ENCODE measurements at places on chromosomes 1 and 21. TPM values are rescaled to one million over a fixed set of nuclear protein-coding genes. Genes with fewer than 3 reads are reported as not detected.

Gene PLA2G2F
- not detected for total RNA-seq

Gene MCOLN3
- not detected for total RNA-seq

Gene HCRTR1
- total RNA-seq: 2.0 TPM

Gene NDUFS2
- 215 TPM for total RNA-seq

Gene IL23R
- not detected for total RNA-seq

Gene DNAJC6
- 1.4 TPM for total RNA-seq

Gene FH
- 126 TPM for total RNA-seq

Gene KCNJ10
- total RNA-seq: not detected

Gene SPRR2B
- total RNA-seq: not detected

Gene A3GALT2
- not detected for total RNA-seq

Gene LAPTM5
- total RNA-seq: not detected

DNA sequence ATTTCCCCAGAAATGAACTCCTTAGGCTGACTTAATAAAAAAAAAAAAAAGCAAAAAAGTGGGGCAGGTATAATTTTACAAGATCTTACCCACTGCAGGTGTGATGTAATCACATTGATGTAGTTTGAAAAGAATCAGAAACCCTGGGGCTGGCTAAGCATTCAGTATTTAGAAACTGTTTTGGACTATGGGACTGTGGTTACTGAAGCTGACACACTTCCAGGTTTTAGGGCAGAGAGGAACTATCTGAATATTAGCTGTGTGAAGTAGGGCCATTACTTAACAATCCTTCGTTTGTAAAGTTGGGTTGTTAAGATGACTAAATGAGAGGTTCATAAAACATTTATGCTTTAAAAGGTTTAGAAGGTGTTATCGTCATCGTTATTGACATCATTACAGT is 165.3 kb downstream of the FASLG start:
- DNase-seq: no peak

- DNase-seq: no peak
Measured at GRCh38 chr1:7427605-7428300, 343.3 kb upstream of the VAMP3 start.

DNA sequence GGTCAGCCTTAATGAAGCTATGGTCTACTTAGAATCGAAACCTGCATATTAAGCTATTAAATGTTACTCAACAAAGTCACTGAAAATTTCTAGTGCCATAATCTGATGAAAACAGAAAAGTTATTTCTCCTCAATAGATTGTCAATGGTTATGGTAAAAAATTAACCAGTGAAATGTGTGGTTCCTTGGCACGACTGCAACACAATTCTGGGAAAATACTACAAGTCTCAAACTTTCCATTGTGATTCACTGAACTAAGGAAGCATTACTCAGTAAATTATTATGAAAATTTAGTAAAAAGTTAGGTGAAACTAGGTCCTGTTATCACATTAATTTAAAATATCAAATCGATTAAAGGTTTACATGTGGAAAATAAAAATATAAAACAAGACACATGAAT is 12.8 kb upstream of the OR2T10 start:
- no peak for DNase-seq

DNA sequence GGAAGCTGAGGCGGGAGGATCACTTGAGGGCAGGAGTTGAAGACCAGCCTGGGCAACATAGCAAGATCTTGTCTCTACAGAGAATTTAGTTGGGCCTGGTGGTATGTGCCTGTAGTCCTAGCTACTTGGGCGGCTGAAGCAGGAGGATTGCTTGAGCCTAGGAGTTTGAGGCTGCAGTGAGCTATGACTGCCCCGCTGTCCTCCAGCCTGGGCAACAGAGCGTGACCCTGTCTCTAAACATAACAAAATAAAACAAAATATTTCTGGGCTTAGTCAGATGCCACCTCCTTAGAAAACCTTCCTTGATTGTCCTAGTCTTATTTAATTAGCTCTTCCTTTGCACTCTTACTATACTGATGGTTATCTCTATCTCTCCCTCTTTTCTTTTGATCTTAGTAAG is 8.5 kb downstream of the TGFB2 start:
- DNase-seq: no peak

DNA sequence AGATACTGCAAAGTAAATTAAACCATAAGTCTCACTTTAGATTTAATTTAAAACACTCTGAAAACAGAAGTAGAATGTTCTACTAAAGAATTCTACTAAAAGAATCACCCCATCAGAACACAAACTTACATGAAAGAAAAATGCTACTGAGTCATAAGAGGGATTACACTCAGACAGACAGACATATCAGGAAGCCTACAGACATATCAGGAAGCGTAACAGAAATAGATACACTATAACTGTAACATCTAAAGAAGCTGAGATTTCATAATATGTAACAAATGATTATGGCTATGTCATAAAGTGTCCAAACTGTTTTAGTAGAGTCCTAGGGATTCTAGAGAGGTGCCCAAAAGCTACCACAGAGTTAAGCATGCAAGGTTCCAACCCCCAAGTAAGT is 23.9 kb downstream of the FOXJ3 start:
- no peak for DNase-seq

DNA sequence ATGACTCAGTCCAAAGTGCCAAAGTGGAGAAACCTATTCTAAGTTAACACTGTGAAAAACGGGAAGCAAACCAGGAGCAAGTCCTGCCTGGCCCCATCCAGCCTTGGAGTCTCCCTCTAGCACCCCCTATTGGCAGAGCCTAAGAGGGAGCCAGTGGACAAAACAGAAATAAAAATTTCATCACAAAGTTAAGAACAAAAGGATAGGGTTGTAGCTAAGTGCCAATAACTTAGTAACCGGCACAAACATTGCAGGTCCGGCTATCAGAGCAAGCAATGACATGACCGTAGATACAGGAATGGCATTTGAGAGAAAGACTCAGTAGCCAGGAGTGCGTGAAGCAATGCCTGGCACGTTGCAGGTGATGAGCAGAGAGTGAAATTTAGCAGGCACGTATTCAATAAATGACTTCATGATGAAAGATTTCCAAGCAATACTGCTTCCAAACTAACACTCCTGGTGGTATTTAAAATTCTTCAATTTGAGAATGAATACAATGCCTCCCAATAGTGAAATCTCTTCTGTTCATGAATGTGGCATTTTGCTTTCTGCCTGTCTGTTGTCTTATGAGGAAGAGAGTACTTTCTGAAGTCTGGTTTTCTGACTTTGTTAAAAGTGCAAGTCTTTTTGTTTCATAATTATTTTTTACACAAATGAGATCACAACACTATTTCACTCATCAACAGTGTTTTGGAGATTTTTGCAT is 391.0 kb downstream of the OMA1 start:
- DNase-seq: peak; percentile 24

- peak; percentile 41 for DNase-seq
Measured at GRCh38 chr1:52032785-52033131, 852 bp downstream of the KTI12 start.

DNA sequence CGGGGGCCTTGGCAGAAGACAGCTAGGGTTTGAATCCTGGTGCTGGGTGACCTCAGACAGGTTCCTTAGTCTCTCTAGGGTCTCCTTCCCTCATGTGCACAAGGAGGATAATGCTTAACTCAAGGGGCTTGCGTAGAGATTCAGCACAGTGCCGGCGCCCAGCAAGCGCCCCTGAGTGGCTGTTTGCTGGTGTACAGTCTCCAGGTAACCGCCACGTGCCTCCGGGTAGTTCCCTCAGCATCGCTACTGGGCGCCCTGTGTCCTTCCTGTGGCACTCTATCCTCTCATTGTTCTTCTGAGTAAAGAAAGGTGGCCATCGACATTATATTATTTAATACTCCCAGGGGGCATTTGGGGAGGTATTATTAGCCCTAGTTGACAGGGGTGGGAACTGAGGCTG is 80.9 kb downstream of the NENF start:
- DNase-seq: no peak

- peak; percentile 74 for DNase-seq
Measured at GRCh38 chr1:2257245-2257627, 29.1 kb downstream of the SKI start.

- no peak for DNase-seq
Measured at GRCh38 chr1:156268336-156268735, 14.3 kb downstream of the SMG5 start.

GRCh38 chr1:198352975-198353695 is 187.3 kb downstream of the ATP6V1G3 start:
- no peak for DNase-seq

- DNase-seq: no peak
Measured at GRCh38 chr1:40395190-40396175, 22.0 kb downstream of the SMAP2 start.

GRCh38 chr1:207922554-207922953 is 11.6 kb upstream of the CD34 start:
- no peak for DNase-seq

GRCh38 chr1:228240411-228241240 is 32.8 kb downstream of the OBSCN start:
- DNase-seq: no peak

DNA sequence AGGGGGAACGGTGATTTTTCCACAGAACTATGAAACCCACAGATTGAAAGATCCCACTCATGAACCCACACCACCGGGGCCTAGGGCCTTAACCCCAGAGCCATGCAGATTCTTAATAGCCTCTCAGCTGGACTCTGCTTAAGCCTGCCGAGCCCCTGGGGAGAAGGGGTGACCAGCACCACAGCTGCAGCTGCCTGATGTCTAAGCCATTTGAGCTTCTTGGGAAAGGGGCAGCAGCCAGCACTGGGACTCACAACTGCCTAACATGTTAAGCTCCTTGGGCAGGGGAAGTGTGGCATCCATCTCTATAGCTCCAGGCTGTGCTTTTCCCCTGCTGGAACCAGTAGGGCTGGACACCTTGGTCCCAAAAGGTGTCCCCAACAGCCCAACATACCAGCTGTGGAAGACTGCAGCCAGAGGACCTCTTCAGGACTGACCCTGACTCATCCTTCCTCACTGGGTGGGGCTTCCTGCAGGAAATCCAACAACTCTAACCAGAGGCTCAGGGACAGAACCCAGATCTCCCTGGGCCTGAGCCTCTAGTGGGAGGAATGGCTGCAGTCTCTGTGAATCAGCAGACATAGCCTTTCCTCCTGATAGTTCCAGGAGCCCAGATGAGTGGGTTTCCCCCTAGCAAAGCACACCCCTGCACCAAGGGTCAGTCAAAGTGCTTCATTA is 34.6 kb upstream of the FMO3 start:
- no peak for DNase-seq

- peak; percentile 88 for DNase-seq
Measured at GRCh38 chr1:204941421-204942338, 71.0 kb downstream of the NFASC start.

DNA sequence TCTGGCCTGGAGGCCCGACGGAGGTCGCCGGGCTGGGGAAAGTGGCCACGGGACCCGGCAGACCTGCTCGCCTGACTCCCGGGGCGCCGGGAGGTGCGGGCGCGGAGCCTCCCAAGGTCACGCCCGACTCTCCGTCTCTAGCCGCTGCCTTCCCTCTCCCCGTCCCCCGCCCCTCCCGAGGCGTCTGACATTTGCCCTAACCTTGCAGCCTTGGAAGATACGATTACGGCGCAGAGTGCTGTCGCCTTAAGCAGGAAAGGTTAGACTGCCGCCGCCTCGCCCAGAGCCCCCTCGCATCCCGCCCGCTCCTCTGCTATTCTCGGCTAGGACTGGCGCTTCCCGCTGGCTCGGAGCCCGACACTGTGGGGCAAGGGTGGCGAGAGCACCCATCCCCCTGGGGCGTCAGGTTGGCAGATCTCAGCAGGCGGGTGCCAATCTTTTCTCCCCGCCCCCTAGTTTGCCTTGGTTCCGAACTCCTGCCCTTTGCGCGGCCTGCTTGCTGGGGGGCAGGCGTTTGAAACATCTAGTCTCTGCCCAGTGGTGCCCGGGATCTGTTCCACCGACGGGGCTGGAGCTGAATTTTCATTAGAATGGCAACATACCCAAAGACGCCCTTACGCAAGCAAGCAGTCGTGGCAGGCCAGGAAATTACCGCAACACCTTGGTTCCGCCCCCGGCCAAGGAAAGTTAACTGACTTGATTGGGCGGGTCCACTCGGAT is 835 bp downstream of the PGM1 start:
- peak; percentile 52 for DNase-seq

DNA sequence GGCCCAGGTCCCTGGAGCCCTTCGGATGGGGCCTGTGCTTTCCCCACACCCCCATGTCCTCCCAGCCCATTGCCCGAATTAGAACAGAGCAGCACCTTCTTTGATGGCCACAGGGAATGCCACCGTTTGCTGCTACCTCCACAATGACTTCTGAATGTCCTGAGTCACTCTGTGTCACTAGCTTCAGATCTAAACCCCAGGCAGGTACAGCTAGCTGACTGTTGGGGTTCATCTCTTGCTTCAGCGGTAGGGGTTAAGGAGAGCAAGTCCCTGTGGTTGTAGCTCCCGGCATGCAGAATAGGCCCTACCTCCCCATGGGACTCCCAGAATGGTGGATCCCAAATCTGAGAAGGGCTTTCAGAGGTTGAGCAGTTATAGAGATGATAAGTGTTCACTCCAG is 291.1 kb upstream of the POU3F1 start:
- no peak for DNase-seq

- no peak for DNase-seq
Measured at GRCh38 chr21:16137106-16137505, 407.3 kb downstream of the USP25 start.

DNA sequence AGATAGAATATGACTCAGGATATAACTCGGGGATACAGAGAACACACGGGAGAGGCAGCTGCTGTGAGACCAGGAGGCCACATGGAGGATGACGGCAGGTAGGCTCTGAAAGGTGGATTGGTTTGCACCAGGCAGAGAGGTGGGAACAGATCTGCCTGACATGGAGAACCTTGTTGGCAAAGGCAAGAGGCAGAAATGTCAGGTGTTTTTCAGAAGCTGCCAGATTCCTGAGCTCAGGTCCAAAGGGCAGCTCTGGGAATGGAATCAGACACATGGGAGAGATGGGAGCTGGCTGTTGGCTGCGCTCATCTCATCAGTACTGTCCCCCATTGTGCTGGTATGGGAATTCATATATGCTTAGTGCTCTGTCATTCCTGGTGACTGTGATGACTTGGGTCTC is 19.2 kb downstream of the SYT6 start:
- DNase-seq: no peak

- no peak for DNase-seq
Measured at GRCh38 chr1:61797045-61797755, 54.9 kb downstream of the PATJ start.

DNA sequence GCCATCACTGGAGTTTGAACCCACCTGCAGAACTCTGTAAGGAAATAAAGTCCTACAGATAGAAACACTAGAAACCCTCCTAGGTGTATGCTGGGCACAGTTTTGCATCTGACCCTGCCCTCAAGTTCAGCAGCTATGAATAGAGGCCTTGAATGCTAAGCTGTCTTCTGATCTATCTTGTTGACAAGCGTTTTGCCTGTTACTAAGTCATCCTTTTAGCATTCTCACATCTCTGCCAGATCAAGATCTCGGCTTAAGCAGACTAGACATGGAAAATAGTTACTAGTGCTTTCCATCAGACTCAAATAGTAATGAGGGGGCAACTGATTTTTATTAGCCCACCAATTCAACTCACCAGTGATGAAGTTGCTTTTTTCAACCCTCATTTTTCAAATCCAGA is 10.5 kb downstream of the TBX15 start:
- no peak for DNase-seq

All from G401 (cell line).